Naive thymus-derived CD8-positive, alpha-beta T cell (primary cell): ENCODE measurements at places on chromosomes 7 and 10.
A peak's percentile ranks its signal among the peaks of the same experiment; 100 is the strongest.

- no peak for DNase-seq
These were observed 126.8 kb downstream of the NEURL1 start for GRCh38 chr10:103620352-103620740.

DNA sequence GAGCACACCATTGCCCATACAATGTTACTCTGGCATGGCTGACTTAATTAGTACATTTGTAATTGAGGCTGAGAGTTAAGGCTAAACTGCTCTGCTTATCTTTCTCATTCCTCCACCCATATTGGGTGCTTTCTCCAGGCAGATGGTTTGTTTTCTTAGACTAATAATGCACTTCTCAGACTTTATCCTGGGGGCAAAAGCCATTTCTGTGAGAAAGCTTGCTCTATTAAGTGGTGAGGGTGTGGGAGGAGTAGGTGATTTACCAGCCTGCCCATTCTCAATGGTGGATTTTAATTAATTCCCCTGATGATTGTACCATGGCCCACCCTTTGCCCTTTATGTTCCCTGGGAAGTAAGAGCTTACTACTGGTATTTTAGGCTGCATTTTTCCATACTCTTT lies 174.8 kb downstream of the FOXP2 start:
- DNase-seq, result no peak

GRCh38 chr10:35794703-35795102 lies 152.6 kb upstream of the FZD8 start:
- no peak for DNase-seq

DNA sequence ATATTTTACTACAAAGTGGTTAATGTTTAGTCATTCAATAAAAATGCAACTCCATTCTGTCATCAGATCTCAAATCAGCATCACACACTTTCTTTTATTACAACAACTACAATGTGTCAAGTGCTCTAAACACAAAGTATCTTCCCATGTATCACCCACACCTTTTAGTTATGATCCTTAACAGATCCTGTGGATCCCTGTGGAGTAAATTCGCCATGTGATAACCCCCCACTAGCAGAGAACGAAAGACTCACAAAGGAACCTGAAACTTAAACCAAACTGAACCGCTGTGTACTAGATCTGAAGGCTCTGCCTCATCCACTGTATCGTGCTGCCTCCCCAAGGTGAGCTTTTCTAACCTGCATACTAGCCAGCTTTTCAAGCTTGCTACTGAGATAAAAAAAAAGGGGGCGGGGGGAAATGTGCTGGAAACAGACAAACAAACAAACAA lies 1.7 kb downstream of the DPY19L1 start:
- peak; percentile 24 for DNase-seq

- DNase-seq, result no peak
These were observed 55.1 kb upstream of the GLCCI1 start for GRCh38 chr7:7913504-7913903.

- DNase-seq, result no peak
These were observed 128.1 kb downstream of the HECW1 start for GRCh38 chr7:43240565-43240964.

DNA sequence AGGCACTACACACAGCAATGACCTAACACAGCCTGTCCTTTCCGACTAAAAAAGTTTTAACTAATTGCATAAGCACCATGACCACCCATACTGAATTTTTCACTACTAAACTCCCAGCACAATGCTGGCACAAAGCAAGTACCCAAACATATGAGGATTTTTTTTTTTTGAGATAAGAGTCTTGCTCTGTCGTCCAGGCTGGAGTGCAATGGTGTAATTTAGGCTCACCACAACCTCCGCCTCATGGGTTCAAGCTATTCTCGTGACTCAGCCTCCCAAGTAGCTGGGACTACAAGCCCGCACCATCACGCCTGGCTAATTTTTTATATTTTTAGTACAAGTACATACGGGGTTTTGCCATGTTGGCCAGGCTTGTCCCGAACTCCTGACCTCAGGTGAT lies 5.1 kb downstream of the UBE2H start:
- no peak for DNase-seq

DNA sequence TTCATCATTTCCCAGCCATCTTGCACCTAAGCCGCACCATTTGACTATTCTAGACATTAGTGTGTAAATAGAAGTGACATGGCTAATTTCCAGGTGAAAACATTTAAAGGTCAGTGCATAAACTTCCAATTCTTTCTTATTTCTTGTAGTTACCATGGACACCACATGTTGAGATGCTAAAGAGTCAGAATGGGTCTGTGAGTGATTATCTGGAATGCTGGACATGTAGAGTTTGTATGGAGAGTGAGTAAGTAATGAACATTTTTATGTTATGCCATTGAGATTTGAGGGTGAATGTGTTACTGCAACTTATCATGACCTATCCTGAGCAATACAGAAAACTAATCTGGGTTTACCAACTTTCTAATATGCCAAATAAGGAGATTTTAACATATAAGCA lies 60.4 kb downstream of the MEOX2 start:
- no peak for DNase-seq

DNA sequence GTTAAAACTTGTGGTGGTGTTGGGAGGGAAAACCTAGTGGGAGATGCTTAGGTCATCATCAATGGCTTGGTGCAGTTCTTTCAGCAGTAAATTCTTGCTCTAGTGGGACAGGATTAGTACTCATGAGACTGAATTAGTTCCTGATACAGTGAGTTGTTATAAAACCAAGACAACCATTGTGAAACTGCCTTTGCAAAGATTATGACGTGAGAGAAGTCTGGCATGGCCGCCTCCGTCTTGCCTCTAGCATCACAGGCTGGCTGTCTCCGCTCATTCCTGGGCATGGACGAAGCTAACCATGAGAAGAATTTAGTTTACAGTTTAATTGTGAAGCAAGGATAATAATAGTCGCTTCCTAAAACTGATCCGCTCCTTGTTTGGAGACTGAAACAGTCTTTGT lies 186.4 kb downstream of the KIF20B start:
- DNase-seq, result no peak

GRCh38 chr7:138979988-138980562 lies 1.1 kb downstream of the KIAA1549 start:
- no peak for DNase-seq

GRCh38 chr7:150838965-150839650 lies 13.2 kb upstream of the AOC1 start:
- DNase-seq, result no peak

GRCh38 chr7:112072541-112073245 lies 133.5 kb downstream of the DOCK4 start:
- no peak for DNase-seq

DNA sequence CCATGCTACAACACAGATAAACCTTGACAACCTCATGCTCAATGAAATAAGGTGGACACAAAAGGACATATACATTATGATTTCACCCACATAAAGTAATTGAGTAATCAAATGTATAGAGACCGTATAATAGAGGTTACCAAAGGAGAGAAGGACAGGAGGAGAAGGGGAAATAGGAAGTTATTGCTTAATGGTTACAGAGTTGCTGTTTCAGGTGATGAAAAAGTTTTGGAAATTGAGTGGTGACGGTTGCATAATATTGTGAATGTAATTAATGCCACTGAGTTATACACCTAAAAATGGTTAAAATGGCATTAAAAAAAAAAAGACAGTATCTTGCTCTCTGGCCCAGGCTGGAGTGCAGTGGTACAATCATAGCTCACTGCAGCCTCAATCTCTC lies 1.5 kb upstream of the OGDH start:
- DNase-seq, result no peak
